ENCODE measurements at places on chromosomes 2 and 18. TPM values are rescaled to one million over a fixed set of nuclear protein-coding genes. Genes with fewer than 3 reads are reported as not detected.
A peak's percentile ranks its signal among the peaks of the same experiment; 100 is the strongest.

Gene USP14
- 73.7 TPM for total RNA-seq

Gene NEURL3
- not detected for total RNA-seq

Gene ZNF407
- total RNA-seq, result 7.9 TPM

DNA sequence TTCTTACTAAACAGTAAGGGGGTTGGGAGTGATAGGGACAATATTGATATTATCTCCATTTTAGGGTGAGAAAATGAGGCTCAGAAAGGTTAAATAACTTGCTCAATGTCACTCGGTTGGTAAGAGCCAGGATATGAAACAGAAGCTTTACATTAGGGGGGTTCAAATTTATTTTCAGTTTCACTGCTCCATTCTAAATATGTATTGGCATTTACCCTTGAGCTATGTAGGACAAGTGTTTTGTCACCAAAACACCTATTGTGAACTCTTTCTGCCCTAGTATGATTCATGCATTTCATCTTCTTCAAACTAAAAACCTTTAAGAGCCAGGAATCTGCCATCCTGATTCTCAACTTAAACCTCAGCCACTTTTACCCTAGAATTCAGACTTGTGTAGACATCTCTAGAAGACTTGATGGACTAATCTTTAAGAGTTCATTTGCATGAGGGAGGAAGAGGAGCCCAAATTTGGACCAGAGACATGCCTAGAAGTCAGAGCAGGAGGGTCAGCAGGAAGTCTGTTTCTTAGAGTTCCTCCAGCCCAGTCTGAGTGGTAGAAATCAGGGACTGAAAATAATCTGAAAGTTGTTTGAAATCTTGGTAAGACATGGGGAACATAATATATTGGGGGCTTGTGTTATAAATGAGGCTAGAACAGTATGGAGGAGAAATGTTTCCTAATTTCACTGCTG, 129.4 kb upstream of the ATP5MC3 start:
- no peaks in the 10 kb centered on the region for H3K27me3 ChIP-seq
- no peak overlapping the region for H3K4me3 ChIP-seq
- no peak for DNase-seq
- no peaks in the 10 kb centered on the region for H3K36me3 ChIP-seq

DNA sequence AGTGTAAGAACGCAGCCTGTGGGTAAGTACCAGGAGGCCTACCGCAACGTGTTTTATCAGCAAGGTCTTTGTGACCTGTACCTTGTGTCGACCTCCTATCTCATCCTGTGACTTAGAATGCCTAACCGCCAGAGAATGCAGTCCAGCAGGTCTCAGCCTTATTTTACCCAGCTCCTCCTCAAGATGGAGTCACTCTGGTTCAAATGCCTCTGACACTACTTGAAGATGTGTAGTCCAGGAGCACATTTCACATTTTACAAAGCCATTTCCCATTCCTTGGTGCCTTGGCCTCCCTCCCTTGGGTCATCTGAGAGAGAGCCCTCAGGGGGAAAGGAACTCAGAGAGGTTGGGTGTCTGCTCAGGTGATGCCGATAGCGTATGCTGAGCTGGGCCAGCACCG, 6.6 kb upstream of the HPCAL1 start:
- peak; percentile 15 for DNase-seq
- H3K4me3 ChIP-seq, result no peak overlapping the region
- no peaks in the 10 kb centered on the region for H3K4me1 ChIP-seq
- no peaks in the 10 kb centered on the region for H3K36me3 ChIP-seq
- no peaks in the 10 kb centered on the region for H3K27me3 ChIP-seq

DNA sequence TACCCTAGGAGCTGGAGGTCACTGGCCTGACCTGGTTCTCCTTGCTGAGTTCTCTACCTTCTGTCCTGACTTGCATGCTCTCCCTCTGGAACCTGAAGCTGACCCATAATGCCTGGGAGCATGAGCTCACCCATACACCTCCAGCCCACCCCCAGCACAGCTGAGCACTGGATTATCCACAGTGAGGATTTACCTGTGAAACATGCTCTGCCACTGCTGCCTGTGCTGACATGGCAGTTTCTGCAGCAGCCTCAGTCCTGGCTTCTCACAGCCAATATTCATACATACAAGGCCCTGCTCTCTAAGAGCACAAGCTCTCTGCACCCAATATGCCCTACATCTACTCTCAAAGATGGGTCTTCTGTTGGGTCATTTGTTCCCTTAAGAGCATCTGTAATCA, 5.0 kb downstream of the CXCR2 start:
- H3K4me1 ChIP-seq, result no peaks in the 10 kb centered on the region
- no peak overlapping the region for H3K27ac ChIP-seq
- peaks cover 3% of the 10 kb centered on the region for H3K27me3 ChIP-seq
- H3K36me3 ChIP-seq, result no peaks in the 10 kb centered on the region

DNA sequence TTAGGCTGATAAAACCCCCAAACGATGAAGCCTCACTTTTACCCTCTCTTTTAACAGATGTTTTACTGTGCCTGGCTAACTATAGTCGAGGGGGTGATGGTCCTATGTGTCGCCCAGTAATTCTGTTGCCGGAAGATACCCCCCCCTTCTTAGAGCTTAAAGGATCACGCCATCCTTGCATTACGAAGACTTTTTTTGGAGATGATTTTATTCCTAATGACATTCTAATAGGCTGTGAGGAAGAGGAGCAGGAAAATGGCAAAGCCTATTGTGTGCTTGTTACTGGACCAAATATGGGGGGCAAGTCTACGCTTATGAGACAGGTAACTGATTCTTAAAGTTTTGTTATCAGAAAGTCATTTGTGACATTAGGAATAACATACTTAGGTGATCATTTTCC, 20.4 kb downstream of the MSH6 start:
- H3K4me3 ChIP-seq, result no peak overlapping the region
- no peaks in the 10 kb centered on the region for H3K27me3 ChIP-seq
- DNase-seq, result no peak
- peaks cover 99% of the 10 kb centered on the region for H3K36me3 ChIP-seq
- H3K4me1 ChIP-seq, result no peaks in the 10 kb centered on the region

GRCh38 chr2:109455731-109456691, 157.8 kb downstream of the SEPTIN10 start:
- H3K4me1 ChIP-seq, result peaks cover 48% of the 10 kb centered on the region
- no peaks in the 10 kb centered on the region for H3K36me3 ChIP-seq
- H3K4me3 ChIP-seq, result no peak overlapping the region
- H3K27me3 ChIP-seq, result no peaks in the 10 kb centered on the region
